NCI-H526 treated with DMSO at 0.1 percent for 48 hours (cell line): ENCODE measurements at places on chromosomes 12 and 14.

- no peak for DNase-seq
These were observed 68.2 kb upstream of the MUCL1 start for GRCh38 chr12:54786081-54786480.

GRCh38 chr12:76863837-76864236 is 15.0 kb downstream of the CSRP2 start:
- DNase-seq, result no peak

- no peak for DNase-seq
These were observed 79.0 kb downstream of the ANO6 start for GRCh38 chr12:45294906-45295305.

DNA sequence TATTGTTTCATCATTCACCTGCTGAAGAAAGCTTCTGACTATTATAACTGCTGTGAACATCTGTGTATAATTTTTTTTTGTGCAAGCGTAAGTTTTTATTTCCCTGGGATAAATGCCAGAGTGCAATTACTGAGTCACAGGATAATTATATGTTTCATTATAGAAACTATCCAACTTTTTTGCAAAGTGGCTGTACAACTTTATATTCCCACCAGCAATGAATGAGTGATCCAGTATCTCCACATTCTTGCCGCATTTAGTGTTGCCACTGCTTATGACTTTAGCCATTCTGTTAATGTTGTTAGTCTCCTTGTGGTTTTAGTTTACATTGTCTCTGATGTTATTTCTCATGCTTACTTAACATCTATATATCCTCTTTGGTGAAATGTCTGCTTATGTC is 88.1 kb upstream of the CCDC175 start:
- DNase-seq, result no peak

GRCh38 chr14:81408595-81408994 is 8.5 kb upstream of the STON2 start:
- DNase-seq, result no peak

GRCh38 chr14:48963231-48963790 is 622.9 kb downstream of the RPS29 start:
- no peak for DNase-seq
